ENCODE measurements at places on chromosomes 7 and 10.

GRCh38 chr7:8490391-8491045 is 57.1 kb downstream of the NXPH1 start:
- no peak for DNase-seq

DNA sequence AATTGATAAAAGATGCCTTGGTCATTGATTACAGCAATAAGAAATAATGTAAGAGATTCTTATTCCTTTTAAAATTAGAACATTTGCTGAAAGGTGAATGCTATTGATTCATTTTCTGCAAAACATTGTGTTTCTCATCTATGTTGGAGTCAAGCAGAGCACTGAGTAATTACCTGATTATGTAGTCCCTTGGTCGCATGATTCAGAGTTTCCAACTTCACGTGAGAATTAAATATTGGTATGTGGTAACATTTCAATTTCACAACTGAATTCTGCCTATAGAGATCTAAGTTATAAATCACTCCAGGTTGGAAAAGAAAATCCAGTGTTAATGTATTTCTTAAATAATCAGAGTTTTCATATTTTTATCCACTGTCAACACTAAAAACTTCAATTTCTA is 701.4 kb downstream of the PHTF2 start:
- no peak for DNase-seq

- DNase-seq, result peak; percentile 71
Measured at GRCh38 chr7:108001764-108002725, 916 bp downstream of the LAMB1 start.

GRCh38 chr7:98250789-98251188 is 1.2 kb downstream of the TECPR1 start:
- no peak for DNase-seq

GRCh38 chr7:83248000-83248399 is 85.3 kb upstream of the PCLO start:
- DNase-seq, result no peak

DNA sequence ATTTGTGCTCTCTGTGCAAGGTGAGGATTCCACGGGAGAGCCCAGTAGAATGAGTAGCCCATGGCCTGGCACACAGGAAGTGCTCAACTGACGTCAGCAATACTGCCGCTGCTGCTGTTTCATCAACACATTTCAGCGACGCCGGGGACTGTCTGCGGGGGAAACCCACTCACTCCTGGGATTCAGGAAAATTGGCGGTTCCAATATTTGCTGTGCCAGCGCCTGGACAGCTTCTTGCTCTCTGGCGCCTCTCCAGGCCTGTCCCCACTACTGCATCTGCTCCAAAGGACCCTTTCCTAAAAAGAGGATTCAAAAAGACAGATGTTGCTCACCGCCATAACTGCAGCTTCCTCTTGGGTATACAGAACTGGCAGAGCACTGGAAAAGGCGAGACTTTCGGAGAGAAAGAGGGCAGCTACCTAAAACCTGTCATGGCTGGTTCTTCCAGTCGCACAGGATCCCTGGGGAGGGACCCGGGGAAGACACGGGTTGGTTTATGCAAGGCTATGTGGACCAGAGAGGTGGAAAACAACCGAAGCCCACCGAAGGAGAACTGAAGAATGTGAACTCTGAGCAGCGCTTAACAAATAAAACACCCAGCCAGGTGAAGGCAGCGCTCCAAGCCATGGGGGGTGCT is 39.7 kb upstream of the ENO4 start:
- DNase-seq, result peak; percentile 53

GRCh38 chr7:142584765-142585164 is 164.5 kb upstream of the PRSS1 start:
- DNase-seq, result no peak

DNA sequence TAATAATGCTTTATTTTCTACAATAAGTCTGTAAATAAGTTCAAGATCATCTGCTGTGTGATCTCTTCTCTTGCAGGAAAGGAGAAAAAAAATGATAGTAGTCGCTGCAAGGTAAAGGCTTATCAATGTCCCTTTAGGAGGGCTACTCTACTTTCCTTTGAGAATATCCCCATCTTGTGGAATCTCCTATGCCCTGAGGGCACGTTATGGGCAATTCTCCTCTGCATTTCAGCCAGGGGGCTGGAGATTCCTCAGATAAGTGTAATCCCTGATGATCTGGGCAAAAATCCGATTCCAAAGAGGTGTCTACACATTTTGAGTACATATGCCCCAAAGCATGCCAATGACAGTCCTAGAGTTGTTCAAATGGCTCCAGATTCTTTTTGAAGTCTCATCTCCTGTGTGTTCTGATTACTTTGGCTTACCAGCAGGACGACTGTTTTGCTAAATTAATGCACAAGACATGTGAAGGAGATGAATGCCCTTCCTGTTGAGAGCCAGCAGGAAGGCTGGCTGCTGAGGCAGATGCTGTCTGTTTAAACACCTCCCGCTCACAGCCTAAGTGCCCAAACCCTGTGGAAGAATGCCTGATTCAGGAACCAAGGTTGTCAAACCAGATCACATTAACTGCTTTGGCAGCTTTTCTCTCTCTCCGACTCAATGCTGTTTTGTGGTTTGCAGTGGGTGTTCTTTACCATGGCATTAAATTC is 171.2 kb upstream of the COL1A2 start:
- no peak for DNase-seq

GRCh38 chr10:49168831-49169500 is 19.2 kb downstream of the TMEM273 start:
- DNase-seq, result no peak

GRCh38 chr10:88934900-88935672 is 17.5 kb downstream of the ACTA2 start:
- peak; percentile 73 for DNase-seq

- no peak for DNase-seq
Measured at GRCh38 chr10:6030940-6031339, 31.2 kb downstream of the IL2RA start.

All from left forelimb (tissue), 1 donor.